ENCODE measurements at places on chromosomes 1 and 21.

DNA sequence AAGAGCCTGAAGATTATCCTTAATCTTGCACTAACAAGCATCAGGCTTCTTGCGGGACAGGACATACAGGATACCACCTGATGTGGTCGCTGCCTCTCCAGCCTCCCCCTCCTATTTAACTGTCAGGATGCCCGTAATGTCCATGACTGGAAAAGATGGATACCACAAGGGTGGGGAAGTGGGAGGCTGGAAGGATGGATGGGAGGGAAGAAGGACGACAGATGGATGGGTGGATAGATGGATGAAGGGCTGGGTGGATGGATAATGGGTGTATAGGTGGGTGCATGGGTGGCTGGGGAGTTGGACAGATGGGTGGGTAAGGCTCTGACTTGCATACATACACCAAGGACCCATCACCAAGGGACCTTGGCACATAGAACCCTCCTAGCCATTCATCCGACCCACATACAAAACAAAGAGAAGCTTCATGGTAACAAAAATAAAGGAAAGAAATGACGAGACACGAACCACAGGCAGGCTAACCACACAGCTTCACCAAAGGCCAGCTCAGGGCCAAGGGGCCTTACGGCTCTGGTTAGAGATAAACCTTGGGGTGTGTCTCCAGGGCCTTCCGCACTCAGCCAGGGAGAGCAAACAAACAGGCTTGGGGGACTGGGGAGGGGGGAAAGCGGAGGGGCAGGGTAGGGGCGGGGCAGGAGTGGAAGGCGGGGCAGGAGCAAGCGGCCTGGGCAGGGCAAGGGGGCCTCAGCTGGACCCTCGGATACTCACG, 50.5 kb downstream of the HSPG2 start:
- DNase-seq: no peak

DNA sequence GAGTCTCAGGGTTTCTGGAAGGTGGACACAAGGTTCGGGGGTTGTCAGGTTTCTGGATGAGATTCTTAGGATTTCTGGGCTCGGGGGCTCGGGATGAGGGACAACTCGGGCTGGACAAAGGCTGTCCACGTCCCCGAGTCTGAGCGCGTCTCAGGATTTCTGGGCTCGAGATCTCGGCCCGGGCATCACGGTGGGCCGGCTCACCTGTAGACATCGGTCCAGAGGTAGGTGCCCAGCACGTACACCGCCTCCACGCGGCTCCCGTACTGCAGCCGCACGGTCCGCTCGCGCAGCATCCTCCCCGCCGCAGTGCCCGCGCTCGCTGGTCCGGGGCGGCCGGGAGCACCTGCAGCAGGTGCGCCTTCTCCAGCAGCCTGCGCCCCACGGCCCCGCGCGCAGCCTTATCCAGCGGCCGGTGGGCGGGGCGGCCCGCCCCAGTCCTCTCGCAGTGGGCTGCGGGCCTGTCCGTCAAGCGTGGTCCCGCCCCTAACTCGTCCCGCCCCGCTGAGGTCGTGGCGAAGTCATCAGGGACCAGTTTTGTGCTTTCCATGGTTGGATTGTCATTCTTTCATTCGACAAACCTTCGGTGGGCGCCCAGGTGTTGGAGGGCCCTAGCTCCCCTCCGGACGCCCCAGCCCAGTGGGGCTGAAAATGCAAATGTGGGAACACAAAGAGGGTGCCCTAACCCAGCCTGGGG, at the start of gene PADI2:
PADI2 (minus strand) TSS at position 376 of the 697 bp plus-strand sequence; CDS start at position 296, 80 bp downstream.
- DNase-seq: peak; percentile 64

DNA sequence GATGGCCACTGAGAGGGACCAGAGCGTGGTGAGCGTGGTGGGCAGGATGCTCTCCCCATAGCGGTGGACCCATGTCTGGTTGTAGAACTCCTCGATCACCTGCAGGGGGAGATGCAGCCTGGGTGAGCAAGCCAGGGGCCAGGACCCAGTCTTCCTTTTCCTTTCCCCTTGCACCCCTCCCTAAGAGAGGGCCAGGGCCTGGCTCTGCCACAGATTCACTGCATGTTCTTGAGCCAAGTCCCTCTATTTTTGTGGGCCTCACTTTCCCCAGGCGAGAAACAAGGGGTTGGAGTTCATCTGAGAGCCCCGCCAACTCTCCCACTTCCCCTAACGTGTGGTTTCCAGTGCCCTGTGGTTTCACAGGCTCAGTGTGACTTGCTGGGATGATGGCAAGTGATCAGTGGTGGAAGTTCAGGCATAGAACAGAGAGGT, 27.5 kb downstream of the SLC2A1 start:
- DNase-seq: peak; percentile 70

DNA sequence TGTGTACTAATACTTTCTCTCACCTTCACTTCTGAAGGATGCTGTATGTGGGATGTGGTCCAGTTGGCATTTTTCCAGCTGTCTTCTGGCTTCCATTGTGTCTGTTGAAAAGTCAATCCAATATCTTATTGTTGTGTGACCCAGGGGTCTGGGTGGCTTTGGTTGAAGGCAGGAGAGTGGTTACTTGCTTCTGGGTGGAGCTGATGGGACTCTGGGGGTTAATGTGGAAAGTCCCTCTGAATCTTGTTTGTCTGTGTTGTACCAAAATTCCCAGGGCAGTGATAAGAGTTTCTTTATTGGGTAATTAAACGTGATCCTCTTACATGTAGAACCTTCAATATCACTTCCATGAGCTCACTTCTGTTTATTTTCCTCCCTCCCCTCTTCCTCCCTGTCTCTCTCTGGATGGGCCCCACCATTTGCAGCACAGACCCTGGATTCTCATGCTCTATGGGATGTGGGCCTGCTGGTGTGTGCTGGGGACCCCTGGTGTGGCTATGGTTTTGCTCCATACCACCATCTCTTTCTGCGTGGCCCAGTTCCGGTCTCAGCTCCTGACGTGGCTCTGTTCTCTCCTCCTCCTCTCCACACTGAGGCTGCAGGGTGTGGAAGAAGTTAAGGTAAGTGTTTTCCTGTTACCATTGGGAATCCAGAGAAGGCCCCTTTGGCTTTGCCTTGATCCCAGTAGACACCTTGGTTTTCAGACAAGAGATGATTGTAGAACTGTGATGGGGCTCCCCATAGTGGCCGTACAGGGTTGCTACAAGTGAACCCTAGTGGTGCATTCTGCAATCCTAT, 71.5 kb downstream of the HHAT start:
- DNase-seq: peak; percentile 57

GRCh38 chr1:202230939-202231645, 37.5 kb downstream of the LGR6 start:
- no peak for DNase-seq

- DNase-seq: no peak
Observed at GRCh38 chr21:35036465-35037383, 12.4 kb downstream of the RUNX1 start.

Data from NAMALWA (cell line).